Pulmonary artery endothelial cell (primary cell): ENCODE measurements at places on chromosomes 3 and 15. TPM values are rescaled to one million over a fixed set of nuclear protein-coding genes. Genes with fewer than 3 reads are reported as not detected.

Gene STAB1
- 189 and 237 TPM in 2 replicates for total RNA-seq

Gene IL5RA
- total RNA-seq = not detected in 2 replicates

Gene IL20RB
- total RNA-seq = 0.42 and 0.53 TPM in 2 replicates

Gene SLC2A2
- not detected in 2 replicates for total RNA-seq

Gene SLC22A14
- total RNA-seq = under 0.01 and 0.14 TPM in 2 replicates

Gene MYZAP
- total RNA-seq = 4.5 and 7.4 TPM in 2 replicates
